Liver (tissue), 10 donors: ENCODE measurements at places on chromosomes 7 and 10.

DNA sequence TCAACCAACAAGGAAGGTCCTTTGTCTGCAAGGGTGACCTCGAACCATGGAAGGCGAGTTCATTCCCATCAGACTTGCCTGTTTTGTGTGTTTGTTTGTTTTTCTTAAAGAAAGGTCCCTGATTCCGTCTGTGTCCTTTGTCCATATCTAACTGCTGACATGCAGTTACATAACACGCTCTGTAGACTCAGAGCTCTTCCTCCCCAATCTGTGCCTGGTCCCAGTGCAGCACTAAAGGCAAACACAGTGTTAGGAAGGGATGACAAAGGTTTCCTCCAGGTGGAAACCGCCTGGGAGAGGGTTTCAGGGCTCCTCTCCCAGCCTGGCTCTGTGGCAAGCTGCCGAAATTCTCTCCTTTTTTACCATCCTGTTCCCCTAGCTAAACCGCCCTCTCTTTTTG is 13.4 kb downstream of the JCAD start:
- DNase-seq: no peak

GRCh38 chr10:75600833-75601232 is 169.4 kb downstream of the LRMDA start:
- DNase-seq: no peak

- no peak for DNase-seq
These were observed 7.1 kb downstream of the HECW1 start for GRCh38 chr7:43119371-43120075.

DNA sequence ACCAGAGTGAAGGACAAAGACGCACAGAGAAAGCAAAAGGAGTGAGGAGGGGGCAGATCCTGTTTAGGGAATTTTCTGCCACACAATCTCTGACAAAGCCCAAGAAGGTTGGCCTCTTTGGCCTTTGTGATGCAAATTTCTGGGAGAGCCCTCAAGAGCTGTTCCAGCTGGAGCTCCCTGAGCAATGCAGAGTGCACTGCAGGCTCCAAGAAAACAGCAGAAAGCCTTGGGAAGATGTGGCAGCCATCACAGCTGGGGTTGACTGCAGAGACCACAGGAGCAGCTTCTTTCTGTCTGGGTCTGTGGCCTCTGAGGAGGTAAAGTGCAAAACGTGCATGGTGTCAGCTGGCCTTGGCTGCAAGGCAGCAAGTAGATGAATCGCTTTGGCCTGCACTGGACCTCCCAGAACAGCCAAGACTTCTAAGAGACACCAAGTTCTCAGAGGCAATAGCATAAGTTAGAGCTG is 200.2 kb downstream of the ELMO1 start:
- DNase-seq: no peak

GRCh38 chr10:125396676-125397075 is 236.3 kb upstream of the CTBP2 start:
- no peak for DNase-seq

DNA sequence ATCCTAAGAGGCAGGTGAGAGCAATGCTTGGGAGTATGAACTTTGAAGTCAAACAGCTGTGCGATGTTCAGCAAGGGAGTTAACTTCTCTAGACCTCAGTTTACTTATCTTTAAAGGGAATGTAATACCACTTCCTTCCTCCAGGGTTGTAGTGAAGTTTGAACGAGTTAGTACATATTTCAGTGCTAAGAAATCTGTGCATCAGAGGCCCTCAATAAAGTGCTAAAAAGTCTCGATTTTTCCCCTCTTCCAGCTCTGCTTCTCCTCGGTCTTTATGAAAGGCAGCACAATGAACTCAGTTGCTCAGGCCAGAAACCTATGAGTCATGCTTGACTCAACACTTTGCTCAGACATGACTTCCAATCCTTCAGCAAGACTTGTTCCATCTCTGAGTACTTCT is 418.9 kb downstream of the MDFIC start:
- DNase-seq: no peak

DNA sequence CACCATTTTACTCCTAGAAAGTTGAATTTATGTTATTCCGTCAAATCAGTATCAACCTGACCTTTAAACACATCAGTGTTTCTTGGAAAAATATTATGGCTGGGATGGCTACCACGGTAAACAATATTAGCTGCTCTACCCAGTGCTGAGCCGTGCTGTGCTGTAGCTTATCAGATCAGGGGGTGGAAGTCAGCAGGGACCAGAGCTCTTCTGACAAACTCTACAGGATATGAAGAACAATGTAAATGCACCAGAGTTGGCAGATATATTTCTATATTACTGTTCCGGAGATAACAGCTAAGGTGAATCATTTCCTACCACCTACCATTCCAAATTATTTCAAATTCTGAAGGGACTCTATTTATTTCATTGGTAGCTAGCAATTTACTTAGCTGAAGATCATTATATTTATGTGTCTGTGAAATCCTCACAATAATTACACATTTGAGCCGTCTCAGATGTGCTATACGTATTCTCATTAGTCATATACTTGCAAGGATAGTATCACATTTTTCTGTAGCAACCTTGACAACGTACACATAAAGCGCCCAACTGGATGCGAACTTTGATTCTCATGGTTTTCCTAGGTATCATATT is 76.5 kb downstream of the TEX36 start:
- DNase-seq: no peak
